ENCODE measurements at places on chromosomes 4 and X. TPM values are rescaled to one million over a fixed set of nuclear protein-coding genes. Genes with fewer than 3 reads are reported as not detected.

DNA sequence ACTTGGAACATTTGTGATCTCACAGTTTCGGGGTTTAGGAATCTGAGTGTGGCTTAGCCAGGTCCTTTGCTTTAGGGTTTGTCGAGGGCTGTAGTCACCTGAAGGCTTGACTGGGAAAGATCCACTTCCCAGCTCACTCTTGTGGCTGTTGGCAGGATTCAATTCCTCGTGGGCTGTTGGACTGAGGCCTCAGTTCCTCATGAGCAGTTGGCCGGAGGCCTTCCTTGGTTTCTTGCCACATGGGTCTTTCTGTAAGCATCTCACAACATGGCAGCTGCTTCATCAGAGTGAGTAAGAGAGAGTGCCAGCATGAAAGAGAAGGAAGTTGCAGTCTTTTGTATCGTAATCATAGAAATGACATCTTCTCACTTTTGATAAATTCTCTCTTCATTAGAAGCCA lies 11.1 kb downstream of the TXLNG start:
- no peak for DNase-seq

GRCh38 chr4:151983854-151984253 lies 223.0 kb upstream of the GATB start:
- no peak for DNase-seq

- DNase-seq, result no peak
These were observed 220.0 kb downstream of the ENOX2 start for GRCh38 chrX:130682990-130683389.

TMEM144 gene
- 0.07 TPM for total RNA-seq

ZNF711 gene
- total RNA-seq, result 0.07 TPM

TMEM31 gene
- total RNA-seq, result not detected

All from CD8-positive, alpha-beta memory T cell (primary cell).